ENCODE measurements at places on chromosomes 4 and X.

DNA sequence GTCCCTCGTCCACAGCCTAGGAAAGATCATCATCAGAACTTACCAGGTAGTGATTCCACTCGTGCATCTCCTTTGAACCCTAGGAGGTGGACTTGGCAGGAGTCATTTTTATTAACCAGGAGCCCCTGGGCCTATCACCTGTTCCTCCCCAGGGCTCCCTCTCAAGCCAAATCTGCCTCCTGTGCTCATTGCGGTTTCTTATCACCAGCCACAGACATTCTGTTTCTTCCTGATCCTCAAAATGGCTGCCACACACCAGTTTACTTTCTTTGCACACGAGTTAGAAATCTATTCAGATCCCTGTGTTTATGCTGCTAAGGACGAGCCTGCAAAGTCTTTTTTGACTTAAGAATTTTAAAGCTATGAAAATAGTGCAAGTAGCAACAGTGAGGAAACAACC is 354.5 kb upstream of the BOD1L1 start:
- DNase-seq: no peak

DNA sequence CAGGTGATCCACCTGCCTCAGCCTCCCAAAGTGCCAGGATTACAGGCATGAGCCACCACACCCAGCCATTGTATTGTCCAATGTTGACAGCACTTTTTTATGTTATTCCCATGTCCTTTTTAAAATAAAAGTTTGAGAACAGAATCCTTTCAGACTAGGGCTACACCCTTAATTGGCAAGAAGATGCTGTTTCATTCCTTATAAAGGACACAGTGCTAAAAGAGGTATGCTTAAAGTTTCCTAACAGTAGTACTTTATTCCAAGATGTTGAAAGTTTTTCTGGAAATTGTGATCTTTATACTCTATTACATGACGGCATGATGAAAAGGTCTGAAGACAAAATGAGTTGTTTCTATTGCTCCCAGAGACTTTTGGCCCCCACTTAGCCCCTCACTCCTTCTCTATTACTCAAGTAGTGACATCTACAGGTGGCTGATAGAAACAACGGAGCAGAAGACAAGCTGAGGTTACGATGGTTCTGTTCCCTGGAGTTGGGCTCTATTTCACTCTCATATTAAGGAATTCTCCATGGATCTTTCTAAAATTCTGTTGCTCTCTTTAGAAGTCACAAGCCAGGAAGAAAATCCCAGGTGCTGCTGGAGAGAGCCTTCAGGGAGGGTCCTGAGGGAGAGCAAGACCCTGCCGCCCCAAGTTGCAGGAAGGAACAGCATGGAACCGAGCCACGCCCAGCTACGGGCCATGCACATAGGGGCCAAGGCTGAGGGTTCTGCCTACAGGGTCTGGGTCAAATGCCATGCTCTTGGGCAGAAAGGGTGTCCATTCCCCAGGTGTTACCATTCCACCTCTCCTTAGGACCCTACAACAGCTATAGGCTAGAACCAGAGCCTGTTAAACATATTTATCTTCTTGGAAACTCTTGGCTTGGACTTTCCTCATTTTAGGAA is 22.8 kb downstream of the RPL9 start:
- DNase-seq: no peak

DNA sequence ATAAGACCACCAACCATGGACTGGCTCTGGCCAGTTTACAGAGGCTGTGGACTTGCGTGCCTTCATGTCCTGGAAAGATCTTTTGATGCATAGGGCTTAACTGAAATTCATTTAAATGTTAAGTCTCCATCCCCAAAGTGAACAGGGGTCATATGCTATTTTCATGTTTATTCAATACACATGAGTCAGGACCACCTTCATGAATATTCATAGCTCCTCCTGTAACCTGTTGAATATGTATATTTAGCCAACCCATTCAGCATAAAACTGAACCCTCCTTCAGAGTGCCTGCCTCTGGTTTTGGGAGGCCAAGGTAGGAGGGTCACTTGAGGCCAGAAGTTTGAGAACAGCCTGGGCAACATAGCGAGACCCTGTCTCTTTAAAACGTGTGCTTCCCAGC is 7.1 kb downstream of the CTPS2 start:
- DNase-seq: no peak

DNA sequence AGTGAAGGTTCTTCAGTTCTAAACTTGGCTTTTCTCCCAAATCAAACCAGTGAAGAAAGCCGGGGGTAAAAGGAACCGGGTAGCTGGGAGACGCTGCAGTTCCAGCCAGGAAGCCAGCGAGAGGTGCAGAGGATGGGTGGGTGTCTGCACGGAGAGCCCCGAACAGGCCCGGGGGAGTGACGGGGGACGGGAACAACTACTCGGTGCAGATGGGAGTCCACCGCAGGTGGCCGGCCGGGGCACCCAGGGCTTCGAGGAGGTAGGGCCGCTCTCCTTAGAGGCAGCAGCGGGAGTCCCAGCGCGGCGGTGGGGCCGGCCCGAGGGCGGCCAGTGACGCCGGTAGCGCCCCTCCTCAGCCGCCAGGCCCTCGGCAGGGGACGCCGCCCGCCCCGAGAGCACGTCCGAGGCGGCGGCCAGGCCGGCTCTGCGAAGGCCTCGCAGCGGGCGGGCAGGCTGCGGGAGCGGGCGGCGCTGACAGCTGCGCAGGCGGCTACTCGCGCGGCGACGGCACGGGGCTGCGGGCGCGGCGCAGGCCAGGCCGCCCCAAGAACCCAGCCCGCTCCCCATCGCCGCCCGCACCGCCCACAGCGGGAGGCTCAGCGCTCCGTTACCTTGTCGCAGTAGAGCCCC is 449 bp downstream of the FBXL5 start:
- DNase-seq: no peak

DNA sequence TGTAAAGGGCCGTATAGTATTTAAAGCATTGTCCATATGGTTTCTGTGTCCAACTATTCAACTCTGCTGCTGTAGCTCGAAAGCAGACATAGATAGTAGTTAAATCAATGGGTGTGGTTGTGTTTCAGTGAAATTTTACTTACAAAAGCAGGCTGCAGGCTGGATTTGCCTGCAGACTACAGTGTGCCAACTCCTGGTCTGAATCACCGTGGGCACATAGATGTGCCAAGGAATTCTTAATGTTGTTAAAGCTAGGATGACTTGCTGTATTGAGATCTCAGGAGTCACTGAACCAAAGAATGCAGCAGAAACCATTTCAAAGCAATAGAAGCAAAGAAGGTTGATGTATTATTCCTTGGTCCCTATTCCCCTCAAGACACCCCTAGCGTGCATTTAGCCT is 379.0 kb downstream of the STIM2 start:
- DNase-seq: no peak

DNA sequence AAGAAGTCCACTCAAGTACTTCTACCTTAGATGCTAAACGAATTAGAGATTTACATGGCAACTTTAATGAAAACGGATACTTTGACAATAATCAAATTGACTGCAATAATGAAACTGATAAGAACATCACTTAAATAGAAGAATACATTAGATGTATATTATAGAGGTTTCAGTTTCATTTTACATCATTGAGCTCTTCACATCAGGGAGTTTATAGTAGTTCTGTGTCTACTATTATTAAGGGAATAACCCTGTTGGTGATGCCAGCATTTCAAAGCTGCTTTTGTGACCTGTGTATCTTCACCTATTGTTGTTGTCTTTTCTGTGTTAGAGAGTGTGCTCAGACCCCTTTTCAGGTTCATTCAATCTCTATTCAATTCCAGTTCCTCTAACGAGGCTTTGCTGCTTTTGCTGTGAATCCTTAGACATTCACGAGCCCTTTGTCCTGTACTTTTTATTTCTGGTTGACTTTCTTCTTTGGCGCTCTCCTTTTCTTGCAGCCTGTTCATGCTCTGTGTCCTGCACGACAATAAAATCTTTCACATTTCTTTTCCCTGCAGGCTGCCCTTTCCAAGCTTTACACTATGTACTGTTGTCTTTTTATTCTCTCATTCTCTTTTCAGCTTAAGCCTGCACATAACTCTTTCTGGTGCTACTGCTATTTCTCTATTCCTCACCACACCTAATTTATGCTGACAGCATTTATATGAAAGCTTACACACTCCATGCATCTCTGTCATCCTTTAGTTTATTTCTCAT is 232.1 kb downstream of the CPE start:
- DNase-seq: no peak

DNA sequence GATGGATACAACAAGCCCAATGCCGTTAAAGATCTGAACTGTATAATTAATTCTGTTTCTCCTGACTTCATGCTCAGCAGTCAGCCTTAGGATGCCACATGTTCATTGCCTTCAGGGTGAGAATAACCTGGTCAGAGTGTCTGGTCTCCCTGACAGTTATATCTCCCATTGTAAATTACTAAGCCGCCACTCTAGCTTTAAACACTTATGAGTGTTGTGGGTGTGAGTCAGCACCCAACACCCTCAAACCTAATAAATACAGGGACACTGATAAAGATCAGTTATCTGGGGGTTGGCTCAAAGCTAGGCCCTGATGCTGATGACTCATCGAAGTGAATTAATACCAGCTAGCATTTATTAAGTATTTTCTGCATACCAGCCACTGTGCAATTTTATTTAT is 64.9 kb upstream of the DYNLT3 start:
- DNase-seq: no peak

- DNase-seq: no peak
These were observed 161.3 kb upstream of the MAGEB18 start for GRCh38 chrX:25976683-25977310.

DNA sequence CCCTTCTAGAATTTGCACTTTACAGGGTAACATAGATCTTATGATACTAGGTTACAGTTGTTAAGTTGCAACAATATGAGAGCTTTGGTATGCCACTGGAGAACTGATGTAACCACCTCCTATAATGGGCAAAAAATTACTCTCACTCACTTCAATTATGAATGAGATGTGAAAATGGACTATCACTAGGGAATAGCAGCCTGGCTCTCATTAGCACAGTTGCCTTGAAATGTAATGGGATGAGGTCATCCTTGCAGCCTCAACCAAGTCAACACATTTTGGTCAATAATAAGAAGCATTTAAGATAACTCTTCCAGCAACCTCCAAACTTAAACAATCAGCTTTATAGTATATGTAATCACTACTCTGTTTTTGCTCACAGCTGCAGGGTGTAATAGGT is 69.4 kb downstream of the TBC1D9 start:
- no peak for DNase-seq

- no peak for DNase-seq
These were observed 616.7 kb upstream of the PCDH7 start for GRCh38 chr4:30103455-30103854.

- DNase-seq: no peak
These were observed 1574.3 kb upstream of the PABPC4L start for GRCh38 chr4:135775909-135776308.
